ENCODE measurements at places on chromosomes 5 and 9.

GRCh38 chr9:35482071-35482470 lies 7.8 kb upstream of the RUSC2 start:
- no peak for DNase-seq

- DNase-seq = no peak
Observed at GRCh38 chr5:39169081-39169480, 50.3 kb downstream of the FYB1 start.

GRCh38 chr5:154031937-154032489 lies 6.7 kb downstream of the FAM114A2 start:
- DNase-seq = no peak

DNA sequence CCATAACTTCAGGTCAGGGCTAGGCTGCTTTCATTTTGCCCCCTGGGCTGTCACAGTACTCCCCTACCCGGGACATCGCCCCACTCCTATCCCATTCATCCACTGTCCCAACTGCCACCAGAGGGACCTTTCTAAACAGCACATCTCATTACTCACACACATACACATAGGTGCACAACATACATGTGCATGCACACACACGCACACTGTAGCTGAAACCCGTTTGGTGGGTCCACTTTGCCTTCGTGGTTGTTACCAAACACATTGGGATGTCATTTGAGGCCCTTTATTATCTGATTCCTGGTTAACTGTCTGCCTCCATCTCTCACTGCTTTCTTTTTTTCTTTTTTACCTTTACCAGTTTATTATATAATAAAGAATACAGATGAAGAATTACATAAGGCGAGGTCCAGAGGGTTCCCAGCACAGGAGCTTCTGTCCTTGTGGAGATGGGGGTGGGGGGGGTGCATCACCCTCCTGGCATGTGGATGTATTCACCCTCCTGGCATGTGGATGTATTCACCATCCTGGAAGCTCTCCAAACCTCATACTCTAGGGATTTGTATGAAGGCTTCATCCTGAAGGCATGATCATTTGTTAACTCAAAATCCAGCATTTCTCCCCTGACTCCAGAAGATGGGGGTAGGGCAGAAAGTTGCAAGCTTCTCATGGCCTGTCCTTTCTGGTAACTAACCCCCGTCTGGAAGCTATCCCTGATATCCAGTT lies 186.0 kb downstream of the GOLPH3 start:
- no peak for DNase-seq

DNA sequence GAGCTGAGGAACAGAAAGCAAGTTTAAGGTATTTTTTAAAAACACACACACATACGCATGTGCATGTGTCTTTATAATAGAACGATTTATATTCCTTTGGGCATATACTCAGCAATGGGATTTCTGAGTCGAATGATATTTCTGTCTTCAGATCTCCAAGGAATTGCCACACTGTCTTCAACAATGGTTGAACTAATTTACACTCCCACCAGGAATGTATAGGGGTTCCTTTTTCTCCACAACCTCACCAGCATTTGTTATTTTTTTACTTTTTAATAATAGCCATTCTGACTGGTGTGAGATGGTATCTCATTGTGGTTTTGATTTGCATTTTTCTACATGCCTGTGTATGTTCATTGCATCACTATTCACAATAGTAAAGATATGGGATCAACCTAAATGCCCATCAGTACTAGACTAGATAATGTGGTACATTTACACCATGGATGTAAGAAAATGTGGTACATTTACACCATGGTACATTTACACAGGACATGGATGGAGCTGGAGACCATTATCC lies 60.3 kb upstream of the MAP3K1 start:
- no peak for DNase-seq

- DNase-seq = no peak
Observed at GRCh38 chr5:127934791-127935256, 148.7 kb upstream of the SLC12A2 start.

DNA sequence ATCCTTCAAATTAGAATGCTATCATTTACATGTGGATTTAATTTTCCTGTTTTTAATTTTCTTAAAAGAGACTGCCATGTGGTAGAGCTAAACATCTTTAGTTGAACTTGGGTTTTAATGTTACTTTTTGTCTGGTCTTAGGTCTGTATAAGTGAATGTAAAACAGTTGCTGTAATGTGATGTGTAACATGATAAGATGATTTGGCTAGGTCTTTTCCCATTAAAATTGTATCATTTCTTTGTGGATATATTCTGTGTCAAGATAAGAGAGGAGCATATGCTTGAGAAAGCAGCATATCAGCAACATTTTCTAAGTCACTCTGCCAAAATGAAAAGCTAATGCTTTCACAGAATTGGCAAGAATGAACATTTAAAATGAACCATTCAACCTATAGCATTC lies 18.5 kb downstream of the TMEM167A start:
- no peak for DNase-seq

DNA sequence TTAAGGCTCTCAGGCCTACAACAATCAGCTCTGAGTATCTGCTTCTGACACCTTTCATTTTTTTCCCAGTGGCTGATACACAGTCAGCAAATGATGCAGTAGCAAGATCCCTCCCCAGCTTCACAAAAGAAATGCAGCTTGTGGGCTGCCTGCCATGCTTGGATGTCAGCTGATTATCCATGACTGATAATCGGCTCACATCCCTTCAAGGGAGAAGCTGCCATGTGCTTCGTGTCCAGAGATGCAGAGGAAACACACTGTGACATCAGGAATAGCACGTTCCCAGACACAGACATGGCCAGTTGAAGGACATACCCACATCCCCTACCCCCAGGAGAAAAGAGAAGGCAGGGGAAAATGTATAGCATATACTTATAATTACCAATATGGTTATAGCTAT lies 27.9 kb downstream of the TMEM215 start:
- DNase-seq = no peak

GRCh38 chr5:131264451-131265099 lies 722 bp downstream of the CDC42SE2 start:
- DNase-seq = peak; percentile 65

DNA sequence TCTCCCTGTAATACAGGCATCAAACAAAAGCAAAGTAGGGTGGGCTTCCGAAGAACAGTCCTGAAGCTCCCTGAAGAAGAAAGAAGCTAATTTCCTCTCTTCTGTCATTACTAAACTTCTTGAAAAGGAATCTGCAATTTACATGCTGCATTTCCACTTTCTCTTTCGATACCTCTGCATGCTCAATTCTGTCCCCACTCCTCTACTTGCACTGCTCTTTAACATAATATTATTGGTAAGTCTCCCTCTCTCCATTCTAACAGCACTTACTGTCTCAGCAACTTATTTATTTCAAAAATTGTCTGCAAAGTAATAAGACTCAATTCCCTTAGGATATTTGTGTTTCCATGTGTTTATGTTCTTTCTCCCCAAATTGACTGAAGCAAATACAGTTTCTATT lies 3.9 kb upstream of the PLPP1 start:
- DNase-seq = peak; percentile 23

DNA sequence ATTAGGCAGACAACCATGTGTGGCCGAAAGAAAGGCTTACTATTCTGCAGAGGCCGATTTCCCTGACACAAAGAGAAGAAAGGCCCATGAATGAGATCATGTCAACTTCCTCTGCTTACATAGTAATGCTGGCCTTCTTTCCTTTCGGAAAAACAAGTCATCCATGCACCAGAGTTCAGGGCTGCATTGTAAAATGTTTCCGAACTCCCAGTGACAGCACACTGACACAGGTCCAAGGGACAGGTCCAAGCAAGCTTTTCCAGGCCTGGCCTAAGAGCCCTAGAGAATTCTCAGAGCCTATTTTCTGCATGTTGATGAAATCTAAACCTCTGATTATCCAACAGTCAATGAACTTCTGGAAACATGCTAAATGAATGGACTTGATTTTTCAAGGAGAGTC lies 140.9 kb downstream of the ZNF608 start:
- DNase-seq = no peak

GRCh38 chr5:135996611-135997010 lies 32.2 kb upstream of the TGFBI start:
- DNase-seq = no peak

DNA sequence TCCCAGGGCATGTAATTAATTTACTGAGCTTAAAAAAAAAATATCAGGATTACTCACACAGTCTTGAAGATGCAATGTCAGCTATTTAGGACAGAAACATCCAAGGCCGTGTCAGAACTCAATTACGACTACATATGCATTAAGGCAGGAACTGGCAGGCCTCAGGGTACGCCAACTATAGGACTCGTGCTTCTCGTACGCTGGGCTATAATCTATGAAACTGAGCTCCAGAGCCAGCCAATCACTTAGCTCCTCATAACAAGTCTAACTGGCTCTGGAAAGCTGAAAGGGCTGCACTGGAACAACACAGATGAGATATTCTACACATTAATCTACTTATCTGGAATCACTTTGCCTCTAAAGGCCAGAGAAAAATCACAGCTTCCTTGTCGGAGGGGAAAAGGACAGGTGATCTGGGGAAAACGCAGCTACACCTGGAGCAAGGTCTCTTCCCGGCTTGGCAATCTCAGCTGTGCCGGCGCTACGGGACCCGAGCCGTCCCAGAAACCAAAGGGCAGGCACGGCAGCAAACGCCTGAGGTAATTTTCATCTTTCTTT lies 212.0 kb downstream of the DEPDC1B start:
- DNase-seq = no peak

GRCh38 chr5:114857941-114858551 lies 311.7 kb downstream of the TRIM36 start:
- no peak for DNase-seq

GRCh38 chr9:136110082-136111061 lies 8.3 kb downstream of the TMEM250 start:
- peak; percentile 61 for DNase-seq

- DNase-seq = no peak
Observed at GRCh38 chr5:60457233-60457632, 242.7 kb downstream of the DEPDC1B start.

- no peak for DNase-seq
Observed at GRCh38 chr5:43150748-43151147, 30.0 kb downstream of the ZNF131 start.

DNA sequence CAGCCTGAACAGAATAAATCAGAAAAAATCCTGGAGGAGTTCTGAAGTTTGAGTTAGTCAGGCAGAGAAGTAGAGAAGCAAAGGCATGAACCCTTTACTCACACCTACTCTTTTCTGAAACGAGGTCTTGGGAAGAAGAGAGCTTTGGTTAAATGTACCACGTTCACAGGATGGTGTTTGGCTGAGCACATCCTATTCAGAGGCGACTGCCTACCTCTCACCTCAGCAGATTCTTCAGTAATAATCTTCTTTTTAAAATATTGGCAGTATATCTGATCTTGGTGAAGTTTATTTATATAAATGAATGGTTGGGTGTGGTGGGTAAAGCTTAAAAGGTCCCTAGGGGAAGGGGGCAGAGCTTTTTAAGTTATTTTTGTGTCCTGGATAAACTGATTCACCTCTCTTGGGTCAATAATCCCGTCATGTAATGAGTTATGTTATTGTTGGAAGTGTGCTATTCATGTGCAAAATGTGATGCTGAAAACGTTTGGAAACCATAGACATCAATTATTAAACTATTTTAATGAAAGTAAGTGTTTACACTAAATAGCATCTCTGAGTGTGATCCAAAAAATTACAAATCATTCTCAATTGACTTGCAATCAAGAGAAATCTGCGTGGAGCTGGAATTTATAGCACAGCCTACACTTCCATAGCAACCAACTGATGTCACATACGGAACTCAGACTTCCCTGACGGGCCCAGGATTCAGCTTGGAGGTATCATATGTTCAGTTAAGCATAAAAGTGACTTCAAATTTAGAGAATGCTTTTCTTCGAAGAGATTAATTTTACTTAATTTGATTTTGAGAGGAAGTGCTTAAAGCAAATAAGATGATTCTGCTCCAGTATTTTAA lies 94.3 kb upstream of the EQTN start:
- DNase-seq = no peak

- DNase-seq = no peak
Observed at GRCh38 chr5:10867389-10868303, 106.6 kb upstream of the DAP start.

GRCh38 chr9:69456201-69456600 lies 131.2 kb downstream of the ENTREP1 start:
- no peak for DNase-seq

DNA sequence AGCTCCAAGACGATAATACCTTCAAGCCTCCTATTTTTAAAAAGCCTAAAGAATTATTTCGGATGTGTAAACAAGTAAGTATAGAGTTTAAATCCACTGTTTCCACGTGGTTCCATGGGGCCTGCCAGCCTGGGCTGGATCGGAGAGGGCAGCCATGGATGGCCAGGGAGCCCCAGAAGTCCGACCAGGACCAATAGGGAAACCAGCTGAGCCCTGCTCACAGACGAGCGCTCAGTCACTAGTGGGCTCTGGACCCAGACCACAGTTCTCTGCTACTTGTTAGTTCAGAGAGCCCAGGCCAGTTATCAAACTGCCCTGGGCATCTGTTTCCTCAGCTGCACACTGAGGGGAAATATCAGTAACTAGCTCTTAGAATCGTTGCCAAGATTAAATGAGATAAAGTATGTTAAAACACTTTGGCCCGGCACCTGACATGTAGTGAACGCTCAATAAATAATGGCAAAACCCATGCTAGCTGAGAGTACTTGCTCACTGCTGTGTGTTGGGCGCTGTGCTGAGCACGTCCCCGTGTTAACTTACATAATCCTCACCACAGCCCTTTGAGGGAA lies 124.8 kb downstream of the RGS3 start:
- DNase-seq = no peak

DNA sequence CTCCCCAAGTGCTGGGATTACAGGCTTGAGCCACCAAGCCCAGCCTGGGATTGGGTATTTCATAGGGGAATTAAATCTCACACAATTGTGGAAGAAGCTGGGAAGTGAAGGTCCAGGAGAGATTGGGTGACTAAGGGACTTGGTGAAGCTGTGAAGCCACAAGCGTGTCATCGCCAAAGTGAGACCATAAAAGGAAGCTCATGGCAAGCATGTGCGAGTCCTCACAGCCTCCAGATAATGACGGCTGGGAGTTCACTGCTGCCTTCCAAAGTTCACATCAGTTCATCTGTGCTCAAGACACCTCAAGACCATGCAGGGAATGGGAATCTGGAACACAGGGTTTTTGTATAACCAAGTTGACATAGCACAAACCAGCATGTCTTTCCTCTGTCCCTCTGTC lies 210.6 kb downstream of the MARCHF11 start:
- DNase-seq = no peak

- no peak for DNase-seq
Observed at GRCh38 chr9:113143432-113144227, 7.2 kb upstream of the SLC31A2 start.

DNA sequence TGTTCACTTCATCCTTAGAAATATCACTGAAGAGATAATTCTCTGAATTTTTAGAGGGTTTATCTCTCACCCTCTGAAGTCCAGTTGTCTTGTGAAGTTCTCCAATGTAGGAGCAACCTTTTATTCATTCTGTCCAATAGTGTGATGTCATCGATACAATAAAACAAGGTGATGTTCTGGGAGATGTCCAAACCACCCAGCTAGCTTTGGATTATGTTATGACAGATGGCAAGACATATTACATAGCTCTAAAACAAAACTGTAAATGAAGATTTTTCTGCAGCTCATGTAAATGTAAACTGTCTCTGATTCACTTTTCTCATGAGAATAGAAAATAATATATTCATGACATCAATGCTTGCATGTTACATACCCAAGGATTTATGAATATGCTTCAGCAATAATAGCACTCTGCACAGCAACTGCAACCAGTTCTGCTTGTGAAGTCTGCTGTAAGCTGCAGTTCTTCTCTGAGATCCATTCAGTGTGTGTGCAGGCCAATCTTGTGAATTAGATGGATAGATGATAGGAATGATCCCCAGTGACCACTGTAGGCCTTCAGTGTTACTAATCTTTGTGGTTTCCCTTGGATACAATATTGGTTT lies 172.6 kb upstream of the CDH12 start:
- no peak for DNase-seq

GRCh38 chr9:133658442-133659431 lies 22.6 kb downstream of the DBH start:
- no peak for DNase-seq

Data from activated naive CD4-positive, alpha-beta T cell treated with anti-CD3 and anti-CD28 coated beads, Interleukin-2, amount 10 ng/mL, durations not matched to agents 7 days and 5 days (primary cell).